ENCODE measurements at places on chromosomes 3 and 15. TPM values are rescaled to one million over a fixed set of nuclear protein-coding genes. Genes with fewer than 3 reads are reported as not detected.

The UCN2 gene
- 39.1 TPM for total RNA-seq

The PCOLCE2 gene
- 3.4 TPM for total RNA-seq

The BBX gene
- 62.2 TPM for total RNA-seq

The HDDC3 gene
- total RNA-seq, result 20.0 TPM

The EHD4 gene
- total RNA-seq, result 33.7 TPM

The ZMYND10 gene
- 1.7 TPM for total RNA-seq

The TTLL13 gene
- total RNA-seq, result not detected

The DGKG gene
- total RNA-seq, result 0.04 TPM

The CHST2 gene
- 14.5 TPM for total RNA-seq

The DAZL gene
- total RNA-seq, result not detected

The TRIM42 gene
- total RNA-seq, result not detected

The ARHGEF26 gene
- total RNA-seq, result 2.5 TPM

The IGDCC3 gene
- total RNA-seq, result 0.27 TPM

The TMCO5A gene
- not detected for total RNA-seq

The PCLAF gene
- 2.6 TPM for total RNA-seq

The MED12L gene
- total RNA-seq, result 1.3 TPM

The IFT122 gene
- total RNA-seq, result 27.2 TPM

The C2CD4A gene
- total RNA-seq, result 0.75 TPM

The RTP3 gene
- not detected for total RNA-seq

The CYP11A1 gene
- 2.0 TPM for total RNA-seq

The EOMES gene
- total RNA-seq, result not detected

The ADAMTSL3 gene
- 0.67 TPM for total RNA-seq

The GCSAM gene
- not detected for total RNA-seq

The USP13 gene
- total RNA-seq, result 6.4 TPM

The HDC gene
- total RNA-seq, result not detected

The GUCA1C gene
- not detected for total RNA-seq

The WNT5A gene
- total RNA-seq, result 10.7 TPM

The MYRIP gene
- total RNA-seq, result 0.04 TPM

The SAMD7 gene
- total RNA-seq, result not detected

The FEZF2 gene
- not detected for total RNA-seq

The LMLN gene
- 7.8 TPM for total RNA-seq

The SI gene
- total RNA-seq, result not detected

The STARD5 gene
- total RNA-seq, result 1.1 TPM

The ARPIN gene
- total RNA-seq, result 11.2 TPM

The ERICH6 gene
- total RNA-seq, result not detected

The CCDC54 gene
- total RNA-seq, result not detected

The SLC2A2 gene
- not detected for total RNA-seq

The PLSCR5 gene
- not detected for total RNA-seq

The GOLGA8J gene
- total RNA-seq, result not detected

The MYLK gene
- total RNA-seq, result 48.9 TPM

The PLIN1 gene
- not detected for total RNA-seq

The MAPK6 gene
- total RNA-seq, result 56.4 TPM

The CDHR4 gene
- total RNA-seq, result not detected

The GNAT1 gene
- total RNA-seq, result not detected

The TM6SF1 gene
- 17.4 TPM for total RNA-seq

The MKRN2 gene
- 55.6 TPM for total RNA-seq

The NR2E3 gene
- total RNA-seq, result not detected

The SOX14 gene
- not detected for total RNA-seq

The XCR1 gene
- total RNA-seq, result not detected

The MINAR1 gene
- 0.75 TPM for total RNA-seq

The GOLGA8M gene
- not detected for total RNA-seq

The FLNB gene
- 536 TPM for total RNA-seq

The TIGIT gene
- total RNA-seq, result not detected

The SERPINI2 gene
- not detected for total RNA-seq

The PRR20G gene
- not detected for total RNA-seq

The CDC25A gene
- 3.6 TPM for total RNA-seq

The AP3B2 gene
- total RNA-seq, result 0.54 TPM

The GOLGA8R gene
- total RNA-seq, result 1.0 TPM

The SPSB4 gene
- total RNA-seq, result 0.67 TPM

The PRSS50 gene
- total RNA-seq, result 0.29 TPM
